Inflammatory macrophage (primary cell): ENCODE measurements at places on chromosomes 3 and 15.

DNA sequence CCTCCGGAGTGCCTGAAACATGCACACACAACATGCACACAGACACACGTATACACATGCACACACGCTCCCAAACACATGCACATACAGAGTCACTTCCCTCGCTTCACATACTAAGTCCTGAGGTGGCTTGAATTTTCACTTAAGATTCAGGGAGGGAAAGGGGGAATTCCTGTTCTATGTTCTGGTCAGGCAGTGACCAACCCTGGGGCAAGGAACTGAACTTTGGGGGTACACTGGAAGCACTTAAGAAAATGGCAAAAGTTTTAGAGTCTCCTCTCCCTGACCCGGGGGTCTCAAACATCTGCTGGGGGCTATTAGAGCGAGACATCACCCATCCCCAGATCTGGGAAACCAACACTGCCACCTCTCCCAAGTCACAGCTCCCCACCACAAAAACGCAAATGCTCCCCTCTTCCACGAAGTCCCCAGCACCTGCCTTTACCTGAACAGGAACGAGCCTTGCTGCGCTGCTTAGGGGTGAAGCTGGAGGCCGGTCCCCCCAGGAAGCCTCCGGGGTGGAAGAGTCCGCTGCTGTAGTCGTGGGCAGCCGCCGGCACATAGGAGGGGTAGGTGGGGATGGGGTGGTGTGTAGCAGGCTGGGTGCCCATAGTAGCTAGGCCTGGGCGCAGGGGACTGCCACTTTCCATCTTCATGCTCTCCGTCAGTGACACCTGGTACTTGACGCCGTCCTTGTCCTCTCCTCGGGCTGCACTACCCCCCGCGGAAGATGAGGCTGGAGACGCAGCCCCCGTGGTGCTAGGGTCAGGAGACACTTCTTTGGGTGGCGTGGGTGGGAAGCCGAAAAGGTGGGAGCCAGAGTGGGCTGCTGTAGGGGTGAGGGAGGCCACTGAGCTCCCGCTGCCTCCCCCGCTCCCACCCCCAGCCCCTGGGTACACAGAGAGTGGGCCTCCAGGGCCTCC is 7.5 kb downstream of the GATA2 start:
- DNase-seq, result no peak

- DNase-seq, result no peak
These were observed 10.6 kb upstream of the MINDY2 start for GRCh38 chr15:58760385-58761009.

DNA sequence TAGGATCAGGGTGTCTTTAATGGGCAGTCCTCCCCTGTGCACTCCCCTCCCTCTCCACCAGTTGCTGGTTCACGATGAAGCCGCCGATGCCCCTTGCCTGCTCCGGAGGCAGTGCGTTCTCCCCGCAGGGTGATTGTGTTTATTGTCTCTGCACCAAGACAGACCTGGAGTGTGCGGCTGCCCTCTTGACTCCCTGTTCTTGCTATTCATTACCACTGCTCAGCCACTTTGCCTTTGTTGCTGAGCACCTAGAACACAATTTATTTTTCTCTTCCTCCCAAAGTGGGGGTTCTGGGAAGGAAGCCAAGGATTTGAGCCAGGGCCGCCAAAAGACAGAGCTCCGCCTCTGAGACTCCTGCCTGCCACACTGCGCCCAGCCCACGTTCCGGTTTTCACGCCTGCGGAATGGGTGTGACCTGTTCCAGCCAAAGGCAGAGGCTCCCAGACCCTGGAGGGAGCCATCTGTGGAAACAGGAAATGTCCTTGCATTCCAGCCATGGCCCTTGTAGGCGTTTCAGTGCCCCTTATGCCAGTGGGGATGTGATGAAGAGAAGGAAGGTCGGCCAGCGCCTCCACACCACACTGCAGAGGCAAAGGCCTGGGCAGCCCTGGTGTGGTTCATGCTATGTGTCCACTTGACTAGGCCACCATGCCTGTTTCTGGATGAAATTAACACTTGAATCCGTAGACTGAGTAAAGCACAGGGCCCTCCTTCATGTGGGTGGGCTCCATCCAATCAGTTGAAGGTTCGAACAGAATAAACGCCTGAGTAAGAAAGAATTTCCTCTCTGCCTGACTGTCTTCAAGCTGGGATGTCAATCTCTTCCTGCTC is 85.8 kb downstream of the HMG20A start:
- DNase-seq, result no peak

GRCh38 chr3:120780977-120781376 is 38.4 kb downstream of the GTF2E1 start:
- DNase-seq, result peak; percentile 96

GRCh38 chr15:77568973-77569728 is 63.6 kb downstream of the LINGO1 start:
- DNase-seq, result peak; percentile 42

- DNase-seq, result no peak
These were observed 61.9 kb downstream of the TM4SF4 start for GRCh38 chr3:149536429-149536828.

DNA sequence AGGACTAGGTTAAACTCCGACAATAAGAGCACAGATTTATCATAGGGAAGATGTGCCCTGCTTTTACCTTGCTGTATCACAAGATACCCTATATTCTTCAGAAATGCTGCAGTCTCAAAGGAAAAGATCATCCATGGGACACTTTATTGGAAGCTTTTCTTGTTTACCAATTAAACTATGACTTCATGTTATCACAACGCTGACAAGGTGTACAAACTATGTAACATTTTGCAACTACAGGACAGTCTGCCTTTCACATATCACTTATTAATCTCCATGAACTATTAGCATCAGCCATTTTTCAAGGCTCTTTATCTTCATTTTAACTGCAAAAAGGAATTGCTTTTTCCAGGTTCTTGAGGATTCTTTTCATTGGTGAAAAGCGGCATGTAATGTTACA is 34.0 kb downstream of the CBLB start:
- DNase-seq, result no peak

GRCh38 chr3:140614001-140614400 is 63.9 kb upstream of the TRIM42 start:
- DNase-seq, result no peak

- DNase-seq, result no peak
These were observed 17.0 kb upstream of the MUC4 start for GRCh38 chr3:195828762-195829161.

- no peak for DNase-seq
These were observed 600.2 kb upstream of the GRM7 start for GRCh38 chr3:6260551-6261191.

DNA sequence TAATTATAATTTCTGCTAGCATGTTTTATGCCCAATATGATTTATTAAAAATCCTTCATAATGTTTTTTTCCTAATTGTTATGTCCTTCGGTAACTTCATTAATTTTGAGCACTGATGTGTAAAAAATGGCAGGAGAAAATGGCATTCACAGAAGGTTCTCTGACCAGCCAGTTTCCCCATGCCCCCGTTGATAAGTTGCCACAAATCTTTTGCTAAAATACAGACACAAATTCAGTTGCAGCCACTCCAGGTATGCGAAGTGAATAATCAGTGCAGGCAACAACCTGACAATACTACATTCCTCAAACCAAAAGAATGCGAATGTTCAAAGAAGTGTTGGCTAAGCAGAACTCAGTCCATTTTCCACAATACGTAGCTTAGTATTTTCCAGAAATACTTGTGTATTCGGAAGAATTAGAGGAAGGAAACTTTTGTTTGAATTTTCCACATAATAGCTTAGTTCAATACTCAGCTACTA is 32.7 kb downstream of the CHL1 start:
- DNase-seq, result no peak

DNA sequence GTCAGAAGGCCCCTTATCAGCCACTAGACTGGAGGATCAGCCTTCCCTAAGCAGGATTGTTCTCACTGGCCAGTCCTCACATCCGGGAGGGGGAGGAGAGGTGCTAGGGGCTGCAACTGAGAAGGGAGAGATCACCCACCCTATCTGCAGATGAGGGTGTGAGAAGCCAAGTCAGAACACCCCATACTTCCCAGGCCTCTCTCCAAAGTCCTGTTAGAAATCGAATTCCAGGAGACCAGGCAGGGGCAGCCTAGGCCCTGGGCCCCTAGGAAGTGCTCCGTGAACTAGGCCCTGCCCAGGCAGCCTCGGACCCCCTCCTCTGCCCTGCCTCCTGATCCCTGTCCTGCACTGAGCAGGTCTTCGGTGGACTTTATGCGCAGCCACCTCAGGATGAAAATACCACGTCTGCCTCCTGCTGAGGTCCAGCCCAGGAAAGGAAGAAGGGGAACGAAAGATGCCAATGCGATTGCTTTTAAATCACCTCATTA is 933 bp downstream of the DZIP1L start:
- no peak for DNase-seq

- no peak for DNase-seq
These were observed 48.5 kb downstream of the TJP1 start for GRCh38 chr15:29773816-29774215.

DNA sequence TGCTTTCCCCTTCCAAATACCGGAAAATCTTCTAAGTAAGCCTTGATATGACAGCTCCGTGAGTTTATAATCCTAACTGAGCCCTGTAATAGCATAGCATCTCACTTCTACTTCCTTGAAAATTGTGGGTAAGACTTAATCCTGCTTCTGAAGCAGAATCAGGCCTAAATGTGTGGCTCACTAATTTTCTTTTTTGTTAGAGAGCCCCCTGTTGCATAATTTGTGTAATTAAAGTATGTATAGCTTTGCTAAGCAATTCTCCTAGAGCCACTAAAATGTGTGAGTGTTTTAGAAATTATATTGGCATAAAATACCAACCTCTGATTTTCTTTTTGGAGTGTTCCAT is 304.4 kb downstream of the FGF12 start:
- DNase-seq, result peak; percentile 18
